Anterior cingulate cortex (tissue), 58 donors: ENCODE measurements at places on chromosomes 6 and 20.

- no peak for DNase-seq
Measured at GRCh38 chr6:45619994-45620471, 242.3 kb upstream of the SUPT3H start.

GRCh38 chr6:21836772-21837425 lies 243.3 kb downstream of the SOX4 start:
- no peak for DNase-seq

DNA sequence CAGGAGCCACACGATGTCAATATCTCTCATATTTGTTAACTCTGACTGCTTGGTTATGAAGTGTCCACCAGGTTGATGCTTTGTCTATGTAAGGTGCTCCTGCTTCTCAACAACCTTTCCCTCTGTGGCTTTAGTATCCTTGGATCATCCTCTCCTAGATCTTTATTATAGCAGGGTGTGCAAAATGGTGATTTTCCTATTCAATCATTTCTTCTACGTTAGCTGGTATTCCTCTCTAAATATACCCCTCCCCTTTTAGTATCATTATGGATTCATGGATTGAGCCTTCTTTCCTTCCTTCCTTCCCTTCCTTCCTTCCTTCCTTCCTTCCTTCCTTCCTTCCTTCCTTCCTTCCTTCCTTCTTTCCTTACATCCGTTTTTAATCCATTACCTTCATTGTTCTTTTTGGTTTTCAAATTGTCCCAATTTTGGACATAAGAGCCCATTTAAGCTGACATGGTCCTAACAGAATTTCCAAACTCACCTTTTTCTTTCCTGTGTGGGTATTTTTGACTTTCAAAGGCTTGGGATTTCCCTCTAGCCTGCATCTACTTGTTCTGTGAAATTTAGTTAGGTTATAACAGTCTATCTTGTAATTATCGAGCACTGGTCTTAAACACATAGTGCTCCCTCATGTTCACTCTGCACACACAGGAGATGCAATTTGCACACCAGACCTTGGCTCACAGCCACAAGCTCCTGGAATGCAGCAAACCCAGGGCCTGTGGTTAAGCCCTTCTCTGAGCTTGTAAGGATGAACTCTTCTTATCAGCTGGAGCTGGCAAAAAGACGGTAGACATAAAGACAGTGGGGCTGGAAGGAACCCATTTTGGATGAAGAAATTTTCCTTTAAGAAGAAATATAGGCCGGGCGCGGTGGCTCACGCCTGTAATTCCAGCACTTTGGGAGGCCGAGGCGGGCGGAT lies 109.9 kb downstream of the SLC24A3 start:
- no peak for DNase-seq

GRCh38 chr6:13846841-13847240 lies 32.5 kb upstream of the MCUR1 start:
- no peak for DNase-seq

- DNase-seq: no peak
Measured at GRCh38 chr6:56541030-56541600, 101.6 kb downstream of the DST start.

DNA sequence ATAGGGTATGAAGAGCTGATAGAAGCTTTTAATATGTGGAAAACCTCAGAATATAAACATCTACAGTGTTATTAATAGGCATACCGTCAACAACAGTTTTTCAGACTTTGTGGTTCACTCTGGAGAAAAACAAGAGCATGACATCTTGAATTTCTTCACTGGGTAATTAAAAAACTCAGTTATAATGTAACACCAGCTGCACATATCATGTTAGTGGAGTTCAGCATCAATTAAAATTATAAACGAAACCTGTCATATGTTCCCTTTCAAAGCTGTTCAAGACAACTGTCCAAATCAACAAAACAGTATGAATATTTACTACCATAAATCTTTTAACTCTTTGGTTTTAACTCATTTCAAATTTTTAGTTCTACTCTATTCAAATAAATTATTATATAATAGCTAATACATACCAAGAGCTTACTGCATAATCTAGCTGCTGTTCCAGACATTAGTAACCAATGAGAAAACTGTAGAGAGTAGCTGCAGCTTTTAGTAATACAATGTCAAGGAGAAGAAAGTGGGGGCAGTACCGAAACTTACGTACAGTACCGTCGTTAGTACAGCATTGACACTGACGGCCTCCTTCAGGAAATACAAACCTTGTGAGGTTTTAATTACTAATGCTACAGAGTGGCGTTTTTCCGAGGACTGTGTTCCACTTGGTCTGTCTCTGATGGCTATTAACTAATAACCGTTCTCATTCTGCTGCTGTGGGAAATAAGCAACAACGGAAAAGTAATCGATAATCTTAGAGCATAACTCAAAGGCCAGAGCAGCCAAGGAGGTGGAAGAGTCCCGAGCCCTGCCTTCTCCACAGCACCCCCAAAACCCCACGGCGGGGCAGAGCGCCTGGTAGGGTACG lies 532 bp upstream of the PM20D2 start:
- DNase-seq: no peak

DNA sequence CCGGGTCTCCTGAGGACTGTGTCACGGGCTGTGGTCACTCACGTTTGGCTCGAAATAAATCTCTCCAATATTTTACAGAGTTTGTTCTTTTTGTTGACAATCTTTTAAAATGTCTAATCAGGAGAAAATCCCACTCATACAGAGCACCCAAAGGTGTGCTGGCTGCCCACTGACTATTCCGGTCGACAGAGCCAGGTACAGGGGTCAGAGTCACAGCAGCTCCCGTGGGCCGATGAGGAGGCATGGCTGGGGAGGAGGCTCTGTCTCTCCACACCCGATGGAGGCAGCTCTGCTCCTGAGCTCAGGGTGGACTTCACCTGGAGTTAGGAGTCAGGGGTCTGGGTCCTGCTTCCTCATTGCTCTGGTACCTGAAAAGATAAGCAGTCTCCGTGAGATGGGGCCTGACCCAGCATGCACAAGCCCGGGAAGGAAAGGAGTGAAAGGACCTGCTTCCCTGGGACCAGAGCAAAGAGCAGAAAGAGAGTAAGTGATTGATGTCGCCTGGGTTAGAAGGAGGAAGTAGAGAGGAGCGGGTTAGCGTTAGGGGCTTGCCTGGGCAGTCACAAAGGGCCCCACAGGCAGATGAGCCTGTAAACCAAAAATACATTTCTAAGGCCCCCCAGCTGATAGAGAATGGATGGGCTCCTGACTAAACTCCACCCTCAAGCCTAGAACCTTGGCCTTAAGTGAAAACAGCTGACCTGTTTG lies 53.5 kb upstream of the UNC93A start:
- DNase-seq: no peak

DNA sequence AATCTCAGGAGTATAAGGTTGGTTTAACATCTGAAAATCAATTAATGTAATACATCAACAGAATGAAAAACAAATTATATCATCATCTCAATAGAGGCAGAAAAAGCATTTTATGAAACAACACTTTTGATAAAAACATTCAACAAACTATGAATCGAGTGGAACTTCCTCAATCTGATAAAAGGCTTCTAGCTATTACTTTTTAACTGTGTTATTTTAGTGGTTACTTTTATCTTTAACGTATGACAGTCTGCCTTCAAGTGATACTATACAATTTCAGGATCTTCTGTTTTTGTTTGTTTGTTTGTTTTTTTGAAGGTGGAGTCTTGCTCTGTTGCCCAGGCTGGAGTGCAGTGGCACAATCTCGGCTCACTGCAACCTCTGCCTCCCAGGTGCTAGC lies 73.7 kb downstream of the ZFAND3 start:
- DNase-seq: no peak

DNA sequence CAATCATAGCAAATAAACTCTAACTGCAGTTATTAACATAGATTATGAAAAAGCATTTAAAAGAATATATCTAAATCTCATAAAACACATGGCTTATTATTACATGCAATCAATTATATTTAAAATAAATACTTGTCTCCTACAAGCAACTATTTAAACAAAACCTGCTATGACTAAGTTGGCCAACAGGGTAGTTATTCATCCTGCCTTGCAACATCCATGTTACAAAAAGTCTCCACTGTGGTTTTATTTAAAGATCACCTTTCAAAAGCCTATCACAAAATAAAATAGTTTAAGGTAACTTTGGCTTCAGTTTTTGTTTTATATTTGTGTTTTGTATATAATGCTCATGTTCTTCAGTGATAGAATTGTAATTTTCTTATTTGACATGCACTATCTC lies 1127.0 kb upstream of the MAP3K7 start:
- DNase-seq: no peak

- DNase-seq: no peak
Measured at GRCh38 chr6:135686784-135687301, 164.7 kb upstream of the PDE7B start.

- DNase-seq: no peak
Measured at GRCh38 chr6:85424981-85425380, 24.9 kb upstream of the NT5E start.
